Hematopoietic multipotent progenitor cell treated with erythropoietin and hydrocortisone succinate and interleukin-3 and kit ligand, for 8 days (in vitro differentiated cells): ENCODE measurements at places on chromosomes 1 and 21.

DNA sequence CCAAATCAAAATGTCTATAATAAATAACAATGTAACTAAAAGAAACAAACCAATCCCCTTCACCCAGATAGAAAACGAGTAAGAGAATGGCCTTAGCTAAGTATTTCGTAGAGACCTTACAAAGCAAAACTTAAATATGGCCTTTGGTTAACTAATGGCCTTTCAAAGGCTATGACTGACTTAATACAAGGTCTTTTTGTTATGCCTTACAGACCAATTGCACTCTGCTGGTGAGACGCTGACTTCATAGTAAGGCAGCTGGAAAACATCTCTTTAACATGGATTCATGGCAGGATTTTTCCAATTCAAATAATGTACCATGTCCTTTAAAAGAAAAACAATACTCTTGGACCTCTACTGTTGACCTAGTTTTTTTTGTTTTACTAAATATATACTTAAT is 15.8 kb upstream of the TBCE start:
- no peak for DNase-seq

GRCh38 chr1:201421041-201421440 is 489 bp downstream of the TNNI1 start:
- no peak for DNase-seq

- no peak for DNase-seq
These were observed 25.6 kb upstream of the IL20 start for GRCh38 chr1:206839857-206840256.

DNA sequence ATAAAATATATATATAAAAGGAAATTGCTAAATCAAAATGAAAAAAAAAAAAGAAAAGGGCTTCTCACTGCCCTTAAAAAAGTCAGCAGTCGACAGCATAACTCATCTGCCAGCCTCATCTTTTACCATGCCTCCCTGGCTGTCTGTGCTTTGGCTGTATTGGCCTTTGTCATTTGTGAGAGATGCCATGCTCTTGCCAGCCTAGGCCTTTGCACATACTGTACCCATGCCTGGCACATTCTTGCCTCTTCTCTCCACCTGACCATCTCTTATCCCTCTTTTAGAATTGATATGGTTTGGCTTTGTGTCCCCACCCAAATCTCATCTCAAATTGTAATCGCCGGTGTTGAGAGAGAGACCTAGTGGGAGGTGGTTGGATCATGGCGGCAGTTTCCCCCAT is 37.1 kb downstream of the DIRAS3 start:
- DNase-seq, result no peak

DNA sequence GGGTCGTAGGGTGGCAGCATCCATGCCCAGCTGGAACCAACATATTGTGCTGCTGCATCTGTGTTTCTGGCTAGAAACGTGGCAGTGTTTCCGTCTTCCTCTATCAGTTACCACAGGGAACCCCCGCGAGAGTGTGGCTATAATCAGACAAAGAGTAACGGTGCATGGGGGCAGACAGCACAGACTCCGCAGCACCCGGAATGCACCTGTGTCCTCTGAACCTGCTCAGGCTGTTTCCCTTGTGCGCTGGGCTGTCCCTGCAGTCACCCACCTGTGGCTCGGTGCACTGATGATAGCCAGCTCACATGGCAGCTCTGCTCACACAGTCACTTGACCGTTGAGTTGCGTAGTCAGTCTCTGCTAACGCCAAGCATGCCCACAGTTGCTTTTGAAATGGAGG is 11.4 kb upstream of the PCBP3 start:
- DNase-seq, result no peak

DNA sequence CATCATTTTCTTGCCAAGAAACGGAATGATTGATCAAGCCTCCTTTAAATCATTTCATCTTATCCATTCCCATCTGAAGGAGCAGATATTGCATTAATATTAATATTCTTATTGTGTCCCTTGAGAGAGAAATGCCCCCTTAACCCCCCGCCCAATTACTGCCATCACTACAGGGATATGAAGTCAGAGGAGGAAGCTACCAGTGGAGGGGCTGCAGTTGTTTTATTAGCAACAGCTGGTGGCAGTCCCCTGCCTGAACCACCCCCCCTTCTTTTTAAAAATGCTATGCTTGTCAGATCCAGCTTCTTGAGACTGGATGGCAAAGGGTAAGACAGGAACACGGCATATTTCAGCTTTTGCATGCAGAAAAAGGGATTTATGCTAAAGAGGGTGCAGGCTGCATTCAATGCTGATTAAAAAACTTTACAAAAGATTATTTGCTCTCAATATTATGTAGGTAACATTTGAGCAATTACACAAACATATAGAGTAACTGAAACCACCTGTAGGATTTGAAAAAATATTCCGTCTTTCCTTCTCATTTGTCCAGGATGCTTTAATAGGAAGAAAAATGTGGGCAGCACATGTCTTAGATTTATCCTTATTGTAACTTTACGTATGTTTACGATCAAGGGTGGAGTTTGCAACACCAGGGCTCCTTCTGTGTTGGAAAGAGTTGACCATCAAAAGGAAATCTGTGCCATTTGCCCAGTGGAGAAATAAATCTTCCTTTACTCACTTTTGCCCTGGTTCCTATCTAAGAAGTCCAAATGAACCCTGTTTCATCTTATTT is 77.7 kb downstream of the ZBTB18 start:
- no peak for DNase-seq

DNA sequence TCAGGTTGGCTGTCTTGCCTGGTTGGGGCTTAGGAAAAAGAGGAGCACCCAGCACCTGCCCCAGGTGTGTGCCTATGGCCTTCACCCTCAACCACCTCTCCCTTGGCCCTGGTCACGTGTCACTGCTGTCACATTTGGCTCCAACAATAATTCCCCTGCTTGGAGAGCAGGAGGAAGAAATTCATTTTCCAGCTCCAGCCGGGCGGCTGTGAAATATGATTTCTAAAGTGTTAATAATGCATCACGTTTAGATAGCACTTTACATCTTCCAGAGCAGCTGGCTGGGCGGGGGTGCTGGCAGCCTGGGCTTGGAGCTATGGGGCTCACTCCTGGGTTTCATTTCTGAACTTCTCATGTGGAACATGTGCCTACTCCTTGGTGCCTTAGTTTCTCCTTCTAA is 63.1 kb downstream of the KIRREL1 start:
- no peak for DNase-seq

- DNase-seq, result no peak
These were observed 356.4 kb upstream of the KAZN start for GRCh38 chr1:14242123-14242522.

DNA sequence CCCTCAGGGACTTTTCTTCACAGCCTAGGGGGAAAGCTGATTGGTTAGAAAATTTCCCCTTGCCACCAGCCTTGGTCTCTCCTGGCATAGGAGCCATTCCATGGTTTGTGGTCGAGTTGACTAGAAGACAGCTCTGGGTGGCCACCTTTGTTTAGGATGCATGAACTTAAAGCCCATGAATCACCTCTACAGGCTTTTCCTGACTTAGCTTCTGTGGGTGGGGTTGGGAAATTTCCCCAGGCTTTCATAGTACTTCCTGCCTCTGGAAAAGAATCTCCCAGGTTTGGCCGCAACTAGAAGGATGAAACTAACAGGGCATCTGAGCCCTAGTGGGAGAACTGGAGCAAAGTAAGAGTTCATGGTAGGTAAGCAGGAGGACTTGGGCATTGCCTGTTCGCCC is 72.6 kb downstream of the SNRPE start:
- no peak for DNase-seq

DNA sequence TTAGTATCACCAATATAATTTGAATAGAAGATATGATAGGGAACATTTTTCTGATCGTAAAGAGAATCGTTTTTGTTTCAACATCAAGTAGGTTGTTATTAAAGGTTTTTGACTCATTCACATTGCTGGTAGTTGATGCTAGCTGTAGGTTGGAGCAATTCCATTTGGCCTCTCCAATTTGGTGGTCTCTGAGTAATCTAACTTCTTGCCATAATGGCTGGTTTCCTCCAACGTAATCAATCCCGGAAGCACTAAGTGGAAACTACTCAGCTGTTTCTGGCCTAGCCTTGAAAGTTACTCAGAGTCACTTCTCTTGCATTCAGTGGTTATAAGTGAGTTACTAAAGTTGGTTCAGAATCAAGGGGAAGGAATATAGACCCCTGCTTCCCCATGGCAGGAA is 26.0 kb downstream of the RCOR3 start:
- no peak for DNase-seq

GRCh38 chr1:31859719-31860118 is 43.9 kb upstream of the SPOCD1 start:
- DNase-seq, result no peak

DNA sequence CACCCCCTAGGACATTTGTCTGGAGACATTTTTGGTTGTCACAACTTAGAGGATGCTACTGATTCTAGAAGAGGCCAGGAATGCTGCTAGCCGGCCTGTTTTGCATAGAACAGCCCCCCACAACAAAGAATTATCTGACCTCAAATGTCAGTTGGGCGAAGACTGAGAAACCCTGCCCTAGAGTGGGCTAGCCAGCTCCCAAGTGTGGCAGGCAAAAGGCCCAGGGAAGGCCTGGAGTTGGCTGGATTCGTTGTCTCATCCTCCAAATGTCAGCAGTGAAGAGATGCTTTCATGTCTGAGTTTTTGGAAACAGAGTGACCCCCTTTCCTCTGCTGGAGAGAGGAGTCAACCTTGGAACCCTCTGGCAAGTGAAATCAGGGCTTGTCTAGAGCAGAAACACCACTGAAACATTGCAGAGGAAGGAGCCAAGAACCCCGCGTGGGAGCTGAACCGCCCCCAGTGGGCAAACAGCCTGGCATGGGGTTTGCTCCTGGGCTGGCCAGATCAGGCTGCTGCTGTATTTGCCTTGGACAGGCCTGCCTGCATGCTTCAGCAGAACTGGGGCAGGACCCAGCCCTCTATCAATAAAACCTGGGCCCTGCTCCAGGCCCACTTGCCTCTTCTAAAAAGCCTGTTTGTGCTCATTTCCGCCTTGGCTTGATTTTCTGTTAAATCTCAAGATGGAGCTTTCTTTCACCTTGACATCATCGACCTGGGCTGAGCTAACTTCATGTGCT is 32.9 kb downstream of the RASSF5 start:
- DNase-seq, result no peak

- DNase-seq, result no peak
These were observed 71.3 kb downstream of the LUZP1 start for GRCh38 chr1:23097316-23097715.

- DNase-seq, result no peak
These were observed 38.5 kb downstream of the HSPG2 start for GRCh38 chr1:21898326-21899200.
